Peyer's patch (tissue), 4 donors: ENCODE measurements at places on chromosomes 1 and 21. TPM values are rescaled to one million over a fixed set of nuclear protein-coding genes. Genes with fewer than 3 reads are reported as not detected.

Gene TMEM240
- 3.6 TPM for total RNA-seq

- H3K36me3 ChIP-seq, result no peaks in the 10 kb centered on the region
- H3K4me1 ChIP-seq, result no peaks in the 10 kb centered on the region
- no peak overlapping the region for H3K27ac ChIP-seq
- no peak overlapping the region for H3K4me3 ChIP-seq
- H3K27me3 ChIP-seq, result no peaks in the 10 kb centered on the region
- DNase-seq, result no peak
Measured at GRCh38 chr1:37325010-37325409, 149.4 kb upstream of the ZC3H12A start.

- no peak for DNase-seq
- no peaks in the 10 kb centered on the region for H3K4me1 ChIP-seq
- H3K4me3 ChIP-seq, result no peak overlapping the region
- no peaks in the 10 kb centered on the region for H3K36me3 ChIP-seq
- H3K27me3 ChIP-seq, result no peaks in the 10 kb centered on the region
Measured at GRCh38 chr1:190067592-190067991, 410.1 kb downstream of the BRINP3 start.

DNA sequence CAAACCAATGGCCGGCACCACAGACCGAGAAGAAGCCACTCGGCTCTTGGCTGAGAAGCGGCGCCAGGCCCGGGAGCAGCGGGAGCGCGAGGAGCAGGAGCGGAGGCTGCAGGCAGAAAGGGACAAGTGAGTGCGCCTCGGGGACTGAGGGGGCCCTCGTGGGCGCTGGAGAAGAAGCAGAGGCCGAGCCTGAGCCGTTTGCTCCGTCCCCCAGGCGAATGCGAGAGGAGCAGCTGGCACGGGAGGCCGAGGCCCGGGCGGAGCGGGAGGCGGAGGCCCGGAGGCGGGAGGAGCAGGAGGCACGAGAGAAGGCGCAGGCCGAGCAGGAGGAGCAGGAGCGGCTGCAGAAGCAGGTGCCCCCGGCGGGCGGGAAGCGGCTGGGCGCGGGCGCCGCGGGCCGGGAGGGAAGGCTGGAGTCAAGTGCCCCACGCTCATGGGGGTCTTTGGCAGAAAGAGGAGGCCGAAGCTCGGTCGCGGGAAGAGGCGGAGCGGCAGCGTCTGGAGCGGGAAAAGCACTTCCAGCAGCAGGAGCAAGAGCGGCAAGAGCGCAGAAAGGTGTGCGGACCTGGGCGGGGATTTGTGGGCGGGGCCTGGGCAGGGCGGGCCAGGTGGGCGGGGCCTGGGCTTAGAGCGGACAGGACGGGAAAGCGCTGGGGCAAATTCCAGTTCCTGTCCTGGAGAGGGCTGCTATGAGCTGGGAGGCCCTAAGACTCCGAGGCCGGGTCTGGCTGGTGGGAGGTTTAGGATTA is 22.7 kb downstream of the MAP7D1 start:
- peak overlapping the region; percentile 79 for H3K27ac ChIP-seq
- peaks cover 26% of the 10 kb centered on the region for H3K4me1 ChIP-seq
- no peaks in the 10 kb centered on the region for H3K27me3 ChIP-seq
- DNase-seq, result peak; percentile 87
- no peak overlapping the region for H3K4me3 ChIP-seq
